ENCODE measurements at places on chromosomes 13 and 19.

DNA sequence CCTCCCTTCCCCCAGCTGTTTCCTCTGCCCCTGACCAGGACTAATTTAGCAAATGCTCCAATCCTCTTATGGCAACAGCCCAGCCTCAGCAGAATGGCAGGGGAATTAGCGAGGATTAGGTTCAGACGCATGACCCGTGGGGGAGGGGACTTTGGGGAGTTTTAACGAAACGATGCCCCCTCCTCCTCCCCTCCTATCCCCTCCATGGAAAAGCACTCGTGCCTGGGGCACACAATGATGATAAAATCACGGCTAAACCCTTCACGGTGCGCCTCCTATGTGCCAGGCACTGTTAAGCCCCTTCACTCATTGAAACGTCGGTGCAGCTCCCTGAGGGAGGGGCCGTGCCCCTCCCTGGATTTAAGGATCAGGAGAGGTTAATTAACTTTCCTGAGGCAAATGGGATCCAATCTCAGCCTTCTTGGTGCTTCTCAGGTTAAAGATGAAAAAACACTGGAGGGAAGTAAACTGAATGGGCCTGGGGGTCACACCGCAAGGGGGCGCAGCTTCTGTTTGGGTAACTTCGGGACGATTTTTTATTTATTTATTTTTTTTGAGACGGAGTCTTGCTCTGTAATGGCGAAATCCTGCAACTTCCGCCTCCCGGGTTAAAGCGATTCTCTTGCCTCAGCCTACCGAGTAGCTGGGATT, 10.1 kb upstream of the TPRX2 start:
- DNase-seq = no peak

DNA sequence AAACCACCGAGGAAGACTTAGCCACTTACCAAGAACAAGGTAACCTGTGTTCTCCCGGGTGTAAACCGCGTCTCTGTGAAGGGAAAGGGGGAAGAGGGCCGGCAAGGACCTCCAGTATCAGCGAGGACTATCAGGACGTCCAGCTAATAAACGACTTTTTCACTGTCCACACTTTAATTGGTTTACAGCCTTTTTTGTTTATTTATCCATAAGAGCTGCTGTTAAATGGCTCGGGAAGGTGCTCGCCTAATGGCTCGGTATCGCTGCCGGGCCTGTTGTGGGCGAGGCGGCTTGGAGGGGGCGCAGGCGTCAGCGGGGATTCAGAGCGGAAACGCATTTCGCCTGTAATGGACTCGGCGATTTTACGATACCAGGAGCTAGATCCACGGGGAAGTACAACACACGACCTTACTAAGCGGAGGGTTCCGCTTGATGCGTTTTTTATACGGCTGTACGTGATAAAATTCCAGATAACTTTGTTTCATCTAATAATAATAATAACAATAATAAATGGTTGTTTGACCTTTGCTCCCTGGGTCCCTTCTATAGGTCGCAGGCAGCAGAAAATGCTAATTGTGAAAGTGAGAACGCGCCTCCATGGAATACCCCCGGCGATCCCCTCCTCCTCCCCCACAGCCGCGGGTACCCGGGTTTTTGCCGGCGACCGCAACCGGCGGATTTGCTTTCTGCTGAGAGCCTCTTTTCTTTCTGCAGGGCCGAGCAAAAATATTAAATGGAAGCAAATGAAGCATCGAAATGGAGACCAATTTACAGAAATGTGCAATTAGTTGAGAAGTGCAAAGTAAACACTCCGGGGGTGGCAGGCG, 2.5 kb upstream of the PDX1 start:
- no peak for DNase-seq

GRCh38 chr13:77065461-77066147, 38.6 kb upstream of the FBXL3 start:
- DNase-seq = no peak

DNA sequence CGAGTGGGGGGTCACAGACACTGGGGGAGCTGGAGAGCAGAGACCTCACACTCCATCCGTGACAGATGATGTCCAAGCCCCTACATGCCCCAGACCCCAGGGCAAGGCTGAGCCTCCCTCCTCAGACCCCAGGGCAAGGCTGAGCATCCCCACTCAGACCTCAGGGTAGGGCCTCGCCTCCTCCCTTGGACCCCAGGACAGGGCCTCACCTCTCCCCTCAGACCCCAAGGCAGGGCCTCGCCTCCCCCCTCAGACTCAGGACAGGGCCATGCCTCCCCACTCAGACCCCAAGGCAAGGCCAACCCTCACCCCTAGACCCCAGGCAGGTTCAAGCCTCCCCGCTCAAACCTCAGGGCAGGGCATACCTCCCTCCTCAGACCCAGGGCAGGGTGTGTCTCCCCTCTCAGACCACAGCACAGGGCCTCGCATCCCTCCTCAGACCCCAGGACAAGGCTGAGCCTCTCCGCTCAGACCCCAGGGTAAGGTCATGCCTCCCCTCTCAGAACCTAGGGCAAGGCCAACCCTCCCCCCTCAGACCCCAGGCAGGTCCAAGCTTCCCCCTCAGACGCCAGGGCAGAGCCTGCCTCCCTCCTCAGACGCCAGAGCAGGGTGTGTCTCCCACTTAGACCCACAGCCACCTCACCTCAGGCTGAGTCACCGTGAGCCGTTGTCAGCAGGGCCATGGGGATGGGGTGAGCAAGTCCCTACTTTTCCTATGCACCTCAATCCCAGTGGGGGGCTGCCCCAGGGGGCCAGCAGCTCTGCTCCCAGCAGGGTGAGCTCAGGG, 1.7 kb upstream of the S1PR4 start:
- DNase-seq = no peak

GRCh38 chr19:16025108-16026101, 50.9 kb upstream of the TPM4 start:
- no peak for DNase-seq

- no peak for DNase-seq
These were observed 30.3 kb upstream of the SEMA6B start for GRCh38 chr19:4589579-4590410.

- no peak for DNase-seq
These were observed 15.7 kb downstream of the NOSIP start for GRCh38 chr19:49564616-49565045.

- no peak for DNase-seq
These were observed 53.3 kb upstream of the SLC7A1 start for GRCh38 chr13:29648760-29649159.

DNA sequence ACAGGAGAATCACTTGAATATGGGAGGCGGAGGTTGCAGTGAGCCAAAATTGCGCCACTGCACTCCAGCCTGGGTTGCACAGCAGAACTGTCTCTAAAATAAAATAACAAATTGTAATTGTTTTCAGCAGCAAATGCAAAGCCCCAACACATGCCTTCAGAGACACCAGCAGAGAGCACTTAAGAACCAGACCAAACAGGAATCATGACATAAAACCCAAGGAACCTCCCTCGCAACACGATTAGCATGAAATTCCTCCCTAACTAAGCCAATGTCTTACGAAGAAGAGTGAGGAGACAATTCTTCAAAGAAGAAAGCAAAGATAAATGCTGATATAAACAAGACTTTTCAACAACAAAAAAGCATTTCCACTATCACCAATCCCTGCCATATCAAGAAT, 40.1 kb downstream of the PSPC1 start:
- DNase-seq = no peak

- DNase-seq = no peak
These were observed 3.4 kb downstream of the CACNG6 start for GRCh38 chr19:53994811-53995210.

GRCh38 chr19:13463296-13463695, 43.0 kb downstream of the CACNA1A start:
- DNase-seq = no peak

GRCh38 chr19:33304371-33304759, 2.0 kb upstream of the CEBPA start:
- DNase-seq = no peak

GRCh38 chr19:43780706-43781525, at the start of gene KCNN4:
Gene KCNN4 (minus strand): TSS chr19:43780973. CDS start chr19:43780861, 112 bp downstream.
- DNase-seq = no peak

- DNase-seq = no peak
These were observed 6.6 kb upstream of the NPAS1 start for GRCh38 chr19:47013041-47013517.

GRCh38 chr19:29952177-29952576, 10.1 kb downstream of the URI1 start:
- no peak for DNase-seq

All from cortex of kidney (tissue), 1 donor.